ENCODE measurements at places on chromosomes 7 and 10.

GRCh38 chr7:95794917-95795515, 22.7 kb downstream of the DYNC1I1 start:
- DNase-seq, result no peak

GRCh38 chr7:128858380-128859231, 4.0 kb upstream of the ATP6V1F start:
- no peak for DNase-seq

- DNase-seq, result no peak
Measured at GRCh38 chr7:141974831-141975230, 1.3 kb upstream of the TAS2R38 start.

DNA sequence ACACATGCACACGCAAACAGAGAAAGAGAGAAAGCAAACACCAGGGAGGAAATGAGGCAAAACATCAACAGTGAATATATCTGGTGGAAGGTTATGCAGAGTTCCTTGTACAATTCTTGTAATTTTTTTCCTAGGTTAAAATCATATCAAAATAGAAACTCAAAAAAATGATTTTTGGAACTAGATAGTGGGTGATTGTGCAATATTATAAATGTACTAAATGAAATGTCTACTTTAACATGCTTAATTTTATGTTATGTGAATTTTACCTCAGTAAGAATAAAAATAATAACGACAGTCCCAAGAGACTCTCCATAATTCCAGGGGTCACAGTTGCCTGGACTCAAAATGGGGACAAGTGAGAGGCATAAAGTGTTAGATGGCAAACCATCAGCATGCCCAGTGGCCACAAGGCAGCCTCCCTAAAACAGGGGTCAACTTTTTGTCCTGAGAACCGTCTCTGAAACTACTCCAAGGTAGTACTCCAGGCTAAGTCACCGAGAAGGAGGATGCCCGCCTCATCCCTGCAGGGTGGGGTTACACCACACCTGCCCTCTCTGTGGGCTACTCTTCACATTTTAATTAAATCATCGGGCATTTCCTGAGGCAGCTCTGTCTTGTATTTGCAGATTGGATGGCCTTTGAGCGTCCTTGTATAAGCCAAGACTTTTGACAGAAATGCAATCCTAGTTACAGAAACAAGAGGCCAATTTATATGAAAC, 267.7 kb downstream of the ELMO1 start:
- DNase-seq, result no peak

DNA sequence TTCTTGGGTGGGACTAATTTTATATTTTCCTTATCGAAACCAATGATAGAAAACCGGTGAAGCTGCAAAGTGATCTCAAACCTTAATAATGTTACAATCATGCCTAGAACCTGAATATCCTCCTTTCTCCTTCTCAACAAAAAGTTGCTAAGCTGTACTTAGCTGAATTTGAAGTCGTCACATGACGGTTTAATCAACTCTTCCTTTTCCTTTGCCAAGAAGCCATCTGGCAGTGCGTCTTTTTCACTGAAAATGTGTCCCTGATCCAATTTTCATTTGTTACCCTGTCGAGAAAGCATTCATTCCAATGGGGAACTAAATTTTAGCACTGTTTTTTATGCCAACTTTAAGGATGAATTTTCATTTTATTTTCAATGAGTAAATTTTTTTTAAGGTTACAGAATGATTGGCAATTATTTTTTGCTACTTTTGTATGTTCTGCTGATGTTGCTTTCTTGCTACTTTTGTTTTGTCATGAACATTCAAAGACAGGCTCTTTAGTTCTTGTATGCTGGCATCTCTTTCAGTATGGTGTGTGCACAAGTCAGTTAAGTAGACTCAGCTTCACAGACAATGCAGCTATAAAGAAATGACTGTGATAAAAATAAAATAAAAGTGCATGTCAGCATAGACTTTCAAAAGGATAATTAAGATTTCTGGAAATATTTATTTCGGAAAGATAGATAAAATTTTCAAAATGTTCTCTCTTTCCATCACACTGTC, 980.0 kb downstream of the DNAJB9 start:
- peak; percentile 53 for DNase-seq

DNA sequence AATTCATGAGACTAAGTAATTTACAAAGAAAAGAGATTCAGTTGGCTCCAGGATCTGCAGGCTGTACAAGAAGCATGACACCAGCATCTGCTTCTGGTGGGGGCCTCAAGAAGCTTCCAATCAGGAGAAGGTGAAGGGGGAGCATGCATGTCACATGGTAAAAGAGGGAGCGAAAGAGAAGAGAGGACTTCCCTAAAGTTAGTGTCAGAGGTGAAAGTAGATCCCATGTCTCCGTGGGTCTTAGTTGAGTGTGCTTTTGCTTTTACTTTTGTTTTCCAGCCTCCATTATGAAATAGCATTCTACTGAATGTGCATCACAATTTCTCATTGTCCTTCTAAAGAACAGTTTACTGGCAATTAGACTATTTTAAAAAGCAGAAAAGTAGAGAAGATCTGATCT, 213.6 kb upstream of the FZD1 start:
- DNase-seq, result no peak

GRCh38 chr7:32941181-32941580, 16.1 kb upstream of the FKBP9 start:
- DNase-seq, result peak; percentile 26

DNA sequence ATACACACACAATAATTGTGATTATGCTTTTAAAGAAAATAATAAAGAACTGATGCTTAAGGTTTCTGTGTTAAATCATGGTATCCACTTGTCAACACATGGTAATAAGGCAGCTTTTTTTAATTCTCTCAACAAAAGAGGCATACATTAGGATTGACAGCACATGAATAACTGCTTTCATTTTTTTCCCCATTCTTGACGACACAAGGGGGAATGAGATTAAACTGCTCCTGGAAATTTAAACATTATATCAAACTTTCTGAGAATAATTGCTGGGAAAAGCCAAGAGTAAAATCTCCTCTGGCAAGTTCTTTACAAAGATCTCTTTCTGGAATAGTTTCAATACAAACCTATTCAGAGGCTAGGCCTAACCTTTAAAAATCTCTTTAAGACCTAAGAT, 99.0 kb upstream of the GPR22 start:
- DNase-seq, result no peak

DNA sequence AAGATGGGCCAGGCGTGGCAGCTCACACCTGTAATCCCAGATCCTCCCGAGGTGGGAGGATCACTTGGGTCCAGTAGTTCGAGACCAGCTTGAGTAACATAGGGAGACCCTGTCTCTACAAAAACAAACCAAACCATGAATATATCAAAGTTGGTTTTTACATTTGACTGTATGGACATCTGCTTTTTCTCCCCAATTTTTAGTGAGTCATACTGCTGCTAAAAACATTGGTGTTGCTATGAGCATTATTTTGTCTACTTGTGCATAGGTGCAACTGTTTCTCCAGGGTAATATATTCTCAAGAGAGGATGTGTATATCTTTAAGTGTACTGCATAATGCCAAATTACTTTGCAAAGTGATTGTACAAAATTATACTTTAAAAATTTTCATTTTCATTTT, 769 bp upstream of the TMEM248 start:
- no peak for DNase-seq

- DNase-seq, result no peak
Measured at GRCh38 chr7:149319376-149319775, 57.4 kb downstream of the ZNF783 start.

- no peak for DNase-seq
Measured at GRCh38 chr7:119377861-119378260, 895.1 kb upstream of the KCND2 start.

GRCh38 chr10:3895045-3895631, 110.1 kb upstream of the KLF6 start:
- no peak for DNase-seq

- DNase-seq, result peak; percentile 64
Measured at GRCh38 chr7:42161110-42161509, 75.9 kb downstream of the GLI3 start.

- peak; percentile 49 for DNase-seq
Measured at GRCh38 chr7:132435016-132435990, 141.0 kb downstream of the PLXNA4 start.

- no peak for DNase-seq
Measured at GRCh38 chr10:79542626-79543025, 17.6 kb downstream of the SFTPA2 start.

DNA sequence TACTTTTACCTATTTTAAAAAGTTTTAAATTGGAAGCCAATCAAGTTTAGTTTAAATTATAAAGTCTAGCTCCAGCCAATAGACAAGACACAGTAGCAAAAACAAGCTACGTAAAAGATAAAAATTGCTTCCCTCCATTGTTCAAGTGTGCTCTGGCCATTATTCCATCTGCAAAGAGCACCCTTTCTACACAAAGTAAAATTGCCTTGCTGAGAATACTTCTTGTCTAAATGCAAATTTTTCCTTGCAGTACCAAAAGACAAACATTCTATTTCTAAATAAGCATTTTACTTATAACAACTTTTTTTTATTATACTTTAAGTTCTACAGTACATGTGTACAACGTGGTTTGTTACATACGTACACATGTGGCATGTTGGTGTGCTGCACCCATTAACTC, 75.9 kb upstream of the ZNF746 start:
- DNase-seq, result no peak

DNA sequence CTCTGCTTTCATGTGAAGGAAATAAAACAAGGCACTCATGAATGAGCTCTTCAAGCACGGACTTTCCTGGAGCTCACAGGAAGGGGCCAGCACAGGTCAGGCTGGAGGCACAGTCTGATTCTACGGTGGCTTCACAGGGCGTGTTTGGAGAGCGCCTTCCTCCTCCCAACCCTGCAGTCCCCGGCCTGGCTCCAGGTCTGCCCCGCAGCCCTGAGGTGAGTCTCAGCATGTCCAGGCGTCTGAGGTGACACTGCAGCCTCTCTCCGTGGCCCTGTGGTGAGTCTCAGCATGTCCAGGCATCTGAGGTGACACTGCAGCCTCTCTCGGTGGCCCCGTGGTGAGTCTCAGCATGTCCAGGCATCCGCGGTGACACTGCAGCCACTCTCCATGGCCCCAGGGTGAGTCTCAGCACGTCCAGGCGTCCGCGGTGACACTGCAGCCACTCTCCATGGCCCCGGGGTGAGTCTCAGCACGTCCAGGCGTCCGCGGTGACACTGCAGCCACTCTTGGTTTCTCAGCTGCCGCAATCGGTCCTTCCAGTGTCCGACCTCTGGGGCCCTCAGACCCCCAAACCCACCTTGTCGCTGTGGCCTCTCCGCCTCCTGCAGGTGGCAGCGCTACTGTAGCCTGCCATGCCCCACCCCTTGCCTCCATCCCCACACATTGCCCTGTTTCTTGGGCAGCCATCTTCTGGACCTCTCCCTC, 381.7 kb downstream of the DNAJB6 start:
- DNase-seq, result no peak

DNA sequence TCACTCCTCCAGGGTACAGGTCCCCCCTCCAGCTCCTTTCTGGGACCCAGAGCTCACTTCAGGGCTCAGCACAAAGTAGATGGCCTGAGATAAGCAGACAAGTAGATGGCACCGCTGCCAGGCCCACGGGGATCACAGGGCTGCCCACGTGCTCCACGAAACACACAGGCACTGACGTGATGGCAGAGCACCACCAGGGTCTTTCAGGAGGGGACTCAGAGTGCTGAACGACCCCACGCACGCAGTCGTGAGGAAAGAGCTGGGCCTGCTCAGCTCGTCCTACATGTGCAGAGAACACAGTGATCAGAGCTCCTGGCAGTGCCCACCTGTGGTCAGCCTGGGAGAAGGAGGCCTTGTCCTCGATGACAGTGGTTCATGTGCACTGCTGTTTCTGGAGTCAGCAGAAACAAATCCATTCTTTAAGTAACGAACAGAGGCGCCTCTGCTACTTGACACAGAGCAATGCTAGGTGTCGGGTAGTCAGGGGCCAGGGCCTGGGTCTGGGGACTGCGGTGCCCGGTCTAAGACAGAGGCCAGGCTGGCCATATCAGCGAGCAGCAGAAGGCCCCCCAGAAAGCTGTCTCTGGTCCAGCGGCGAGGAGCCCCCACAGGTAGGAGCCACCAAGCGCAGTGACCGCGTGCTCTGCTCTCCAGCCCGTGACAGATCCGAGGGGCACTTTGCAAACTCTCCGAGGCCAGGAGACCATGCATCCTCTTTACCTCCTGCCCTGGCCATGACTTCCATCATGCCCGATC, 129.8 kb upstream of the FAM20C start:
- DNase-seq, result no peak

DNA sequence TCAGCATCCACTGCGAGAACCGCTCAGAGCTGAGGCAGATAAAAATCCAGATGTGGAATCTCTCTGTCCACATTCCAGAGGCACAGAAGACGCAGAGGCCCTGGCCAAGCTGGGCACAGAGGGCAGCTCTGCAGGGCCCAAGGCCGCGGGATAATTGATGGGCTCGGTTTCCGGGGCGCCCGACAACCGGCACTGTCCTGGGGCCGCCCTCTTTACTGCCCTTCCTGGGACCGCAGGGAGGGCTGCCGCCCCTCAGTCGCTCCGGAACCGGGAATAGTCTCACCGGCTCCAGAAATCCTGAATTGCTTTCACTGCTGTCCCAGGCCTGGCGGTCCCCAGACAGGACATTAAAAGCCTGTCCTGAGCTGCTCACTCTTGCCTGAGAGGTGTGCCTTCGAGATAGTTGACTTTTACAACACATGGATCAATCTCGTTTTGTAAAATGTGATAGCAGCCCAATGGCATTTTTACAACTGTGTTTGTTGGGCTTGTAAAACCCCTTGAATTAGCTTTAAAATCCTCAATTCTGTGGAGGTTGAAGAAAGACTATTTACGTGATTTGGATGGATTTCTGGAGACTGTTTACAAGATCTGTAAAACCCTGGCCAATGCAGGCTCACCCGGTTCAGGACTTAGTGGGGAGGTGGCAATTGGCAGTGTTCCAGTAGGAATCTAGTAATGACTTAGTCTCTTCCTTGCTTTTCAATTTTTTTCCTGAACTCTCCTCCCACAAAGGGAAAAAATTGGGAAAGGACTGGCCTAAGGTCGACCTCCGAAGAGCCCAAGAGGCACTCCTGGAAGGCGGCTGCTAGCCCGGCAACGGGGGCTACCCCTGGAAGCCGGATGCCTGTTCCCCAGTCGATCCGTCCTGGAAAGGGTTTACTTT, 1.4 kb upstream of the HOXA6 start:
- peak; percentile 71 for DNase-seq

DNA sequence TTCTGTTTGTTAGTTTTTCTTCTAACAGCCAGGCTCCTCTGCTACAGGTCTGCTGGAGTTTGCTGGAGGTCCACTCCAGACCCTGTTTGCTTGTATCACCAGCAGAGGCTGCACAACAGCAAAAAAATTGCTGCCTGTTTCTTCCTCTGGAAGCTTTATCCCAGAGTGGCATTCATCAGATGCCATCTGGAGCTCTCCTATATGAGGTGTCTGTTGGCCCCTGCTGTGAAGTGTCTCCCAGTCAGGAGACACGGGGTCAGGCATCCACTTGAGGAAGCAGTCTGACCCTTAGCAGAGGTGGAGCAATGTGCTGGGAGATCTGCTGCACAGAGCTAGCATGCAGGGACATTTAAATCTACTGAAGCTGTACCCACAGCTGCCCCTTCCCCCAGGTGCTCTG, 26.7 kb upstream of the CROT start:
- DNase-seq, result no peak

GRCh38 chr10:89625041-89625765, 19.8 kb downstream of the PANK1 start:
- no peak for DNase-seq

DNA sequence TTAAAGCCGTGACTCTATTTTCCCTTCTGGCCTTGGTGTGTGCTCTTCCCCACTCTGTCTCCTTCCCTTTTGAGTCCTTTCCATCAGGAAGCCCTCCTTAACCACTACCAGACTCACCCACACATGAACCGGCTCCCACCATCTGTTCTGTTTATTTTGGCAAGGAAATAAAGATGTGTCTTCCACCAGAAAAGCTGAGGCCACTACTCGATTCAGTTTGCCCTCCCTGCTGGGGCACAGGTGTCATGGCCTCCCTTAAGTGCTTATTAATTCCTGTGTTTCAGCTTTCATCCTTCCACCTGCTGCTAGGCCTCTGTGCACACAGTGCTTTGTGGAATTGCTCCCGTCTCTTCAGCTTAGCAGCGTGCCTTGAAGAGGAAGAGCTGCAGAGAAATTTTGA, 16.7 kb downstream of the POR start:
- no peak for DNase-seq
